ENCODE measurements at places on chromosomes 5 and 9.

DNA sequence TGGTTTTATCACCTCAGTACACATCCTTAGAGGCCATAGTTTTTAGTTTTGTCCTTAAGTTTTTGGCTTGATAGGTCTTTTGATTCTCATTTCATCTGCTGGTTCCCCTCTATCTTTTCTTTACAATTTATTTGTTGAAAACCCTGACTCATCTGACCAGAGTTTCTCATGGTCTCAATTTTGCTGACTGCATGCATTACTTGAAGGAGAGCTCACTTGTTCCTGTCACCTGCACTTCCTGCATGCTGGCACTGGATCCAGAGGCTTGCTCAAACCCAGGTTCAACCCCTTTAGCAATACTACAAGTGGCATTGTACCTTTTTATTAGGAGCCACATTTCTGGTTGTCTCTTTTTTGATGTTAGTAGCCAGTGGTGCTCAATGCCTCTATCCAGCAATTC, 26.7 kb downstream of the FBXO10 start:
- no peak for DNase-seq

DNA sequence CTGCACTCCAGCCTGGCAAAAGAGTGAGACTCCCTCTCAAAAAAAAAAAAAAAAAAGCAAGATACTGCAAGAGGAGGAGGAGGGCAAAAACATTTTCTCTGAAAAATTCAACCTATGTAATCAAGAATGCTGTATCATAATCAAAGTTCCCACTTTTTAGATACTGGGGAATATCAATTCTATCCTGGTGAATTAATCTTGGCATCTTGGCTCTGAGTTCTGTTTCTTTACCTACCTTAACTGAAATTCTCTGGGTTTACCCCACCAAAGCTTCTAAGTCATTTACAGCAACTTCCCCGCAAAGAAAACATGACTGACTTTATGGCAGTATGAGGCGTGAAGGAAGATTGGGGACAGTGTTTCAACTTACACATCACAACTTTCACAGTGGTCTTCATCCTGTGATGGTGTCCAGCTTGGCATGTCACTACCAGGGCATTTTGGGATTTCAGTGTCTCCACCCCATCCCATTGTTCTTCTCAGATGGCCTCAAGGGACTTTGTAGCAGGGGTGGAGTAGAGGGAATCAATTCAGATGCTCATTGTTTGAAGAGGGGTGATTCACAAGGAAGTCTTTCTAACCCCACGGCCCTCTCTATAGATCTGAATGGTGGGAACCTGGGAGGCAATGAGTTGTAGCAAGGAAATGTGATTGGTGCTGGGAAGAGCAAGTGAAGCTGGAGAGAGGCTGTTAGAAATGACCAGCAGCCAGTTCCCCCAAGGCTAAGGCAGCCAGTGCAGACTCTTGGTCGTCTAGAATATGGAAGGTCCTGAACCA, 130.5 kb downstream of the SCAMP1 start:
- DNase-seq = no peak

GRCh38 chr9:97593960-97594359, 39.2 kb downstream of the TSTD2 start:
- DNase-seq = no peak

GRCh38 chr9:21454149-21454548, 13.9 kb downstream of the IFNA1 start:
- no peak for DNase-seq

- DNase-seq = no peak
Observed at GRCh38 chr5:34686762-34687268, 30.7 kb downstream of the RAI14 start.

DNA sequence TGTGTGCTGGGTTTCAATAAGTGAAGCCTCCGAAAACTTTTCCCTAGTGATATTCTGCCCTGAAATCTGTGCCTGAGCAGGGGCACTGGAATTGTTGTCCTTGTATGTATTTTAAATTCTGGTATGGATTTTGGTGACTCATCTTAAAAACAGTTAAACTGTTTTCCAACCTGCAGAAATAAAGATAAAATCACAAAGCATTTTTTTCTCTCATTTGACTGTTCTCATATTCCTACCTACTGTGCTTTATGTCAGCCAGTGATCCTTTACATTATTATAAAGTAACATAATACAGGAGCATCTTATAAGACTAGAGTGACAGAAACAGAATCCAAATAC, 10.9 kb upstream of the TAF11L2 start:
- DNase-seq = no peak

Measured in WTC11 (cell line).